ENCODE measurements at places on chromosomes 5 and 9.

DNA sequence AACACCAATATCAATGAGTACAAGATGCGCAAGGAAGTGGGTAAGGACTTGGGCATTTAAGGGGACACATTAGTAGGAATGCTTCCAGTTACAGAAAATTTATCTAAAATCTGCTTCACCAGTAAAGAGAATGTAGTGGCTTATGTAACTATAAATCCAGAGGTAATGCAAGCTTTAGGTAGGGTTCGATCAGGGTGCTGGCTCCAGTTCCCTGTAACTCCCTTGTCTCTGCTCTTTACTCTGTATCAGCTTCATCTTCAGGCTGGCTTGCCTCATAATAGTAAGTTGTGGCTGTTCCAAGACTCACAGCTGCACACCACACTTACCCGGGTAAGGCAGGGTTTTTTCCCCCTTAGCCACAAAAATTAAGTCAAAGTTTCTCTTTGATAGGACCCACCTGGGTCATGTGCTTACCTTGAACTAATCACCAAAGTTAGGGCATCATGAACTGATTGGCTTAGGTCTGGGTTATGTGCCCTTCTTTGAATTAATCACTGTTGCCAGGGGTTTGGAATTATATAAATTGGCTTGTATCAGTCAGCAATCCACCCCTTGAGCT, 35.5 kb downstream of the ARHGEF37 start:
- no peak for DNase-seq

DNA sequence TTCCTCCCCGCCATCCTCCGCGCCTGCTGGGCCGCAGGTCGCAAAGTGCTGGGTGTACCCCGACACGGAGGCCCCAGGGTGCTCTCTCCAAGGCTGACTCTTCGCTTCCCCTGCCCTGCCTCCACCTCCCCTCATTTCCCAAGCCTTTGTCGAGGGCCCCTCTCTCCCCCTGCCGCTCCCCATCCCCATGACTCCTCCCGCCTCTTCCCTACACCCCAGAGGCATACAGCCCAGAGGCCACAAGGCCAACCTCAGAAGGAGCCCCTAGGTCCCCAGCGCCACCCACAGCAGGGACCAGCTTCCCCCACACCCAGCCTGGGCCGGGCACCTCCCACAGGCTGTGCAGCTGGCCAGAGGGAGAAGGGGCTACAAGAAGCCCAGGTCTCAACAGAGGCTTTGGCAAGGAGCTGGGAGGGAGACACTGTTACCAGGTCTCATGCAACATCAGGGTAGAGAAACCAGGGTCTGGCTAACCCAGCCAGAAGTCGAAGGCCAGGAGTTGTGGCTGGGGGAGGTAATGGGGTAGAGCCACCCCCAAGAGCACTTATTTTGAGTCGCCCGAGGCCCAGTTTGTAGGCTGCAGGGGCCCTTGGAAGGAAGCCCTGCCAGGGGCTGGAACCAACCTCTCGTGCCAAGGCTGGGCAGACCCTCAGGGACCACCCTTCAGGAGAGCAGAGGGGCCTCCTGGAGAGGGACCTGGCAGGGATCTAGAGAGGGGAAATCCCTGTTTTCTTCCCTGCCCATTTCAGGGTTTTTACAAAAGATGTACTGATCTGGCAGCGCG, 24.5 kb upstream of the SARDH start:
- DNase-seq: no peak

DNA sequence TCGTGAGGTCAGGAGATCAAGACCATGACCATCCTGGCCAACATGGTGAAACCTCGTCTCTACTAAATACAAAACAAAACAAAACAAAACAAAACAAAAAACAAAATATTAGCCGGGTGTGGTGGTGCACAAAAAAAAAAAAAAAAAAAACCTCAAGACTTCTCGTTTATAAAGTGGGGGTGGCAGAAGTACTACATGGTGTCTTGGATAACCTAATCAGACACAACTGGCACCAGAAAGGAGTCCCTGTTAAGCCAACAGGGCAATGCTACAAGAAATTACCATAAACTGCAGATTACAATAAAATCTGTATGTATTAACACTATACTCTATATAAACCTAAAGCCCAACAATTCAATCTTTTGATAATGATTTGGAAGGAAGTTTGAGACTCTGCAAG, 50.0 kb downstream of the SERINC5 start:
- no peak for DNase-seq

DNA sequence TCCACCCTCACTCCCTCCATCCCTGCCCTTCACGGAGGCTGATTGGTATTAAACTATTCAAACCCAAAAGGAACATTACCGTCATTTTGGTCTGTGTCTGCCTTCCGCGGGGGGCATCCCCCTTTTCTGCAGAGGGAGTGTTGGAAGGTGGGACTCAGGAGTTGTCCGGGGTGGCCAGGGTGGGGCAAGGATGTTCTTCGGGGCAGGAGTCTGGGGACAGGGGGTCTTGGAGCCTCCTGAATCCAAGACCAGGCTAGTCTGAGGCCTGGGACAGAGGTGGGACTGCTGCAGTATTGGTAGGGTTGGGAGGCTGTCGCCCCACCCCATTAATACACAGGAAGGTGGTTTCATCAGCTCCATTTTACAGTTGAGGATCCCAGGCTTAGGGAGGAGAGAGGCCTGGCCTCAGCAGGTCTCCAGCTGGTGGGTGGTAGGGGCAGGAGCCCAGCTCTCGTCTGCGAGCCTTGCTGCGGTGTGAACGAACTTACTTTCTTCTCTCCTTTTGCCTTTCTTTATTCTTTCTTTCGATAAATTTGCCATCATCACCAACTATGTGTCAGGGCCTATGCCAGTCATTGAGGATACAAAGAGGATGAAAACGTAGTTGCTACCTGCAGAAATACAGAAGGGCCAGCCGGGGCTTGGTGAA, 33.8 kb downstream of the DAB2IP start:
- no peak for DNase-seq

DNA sequence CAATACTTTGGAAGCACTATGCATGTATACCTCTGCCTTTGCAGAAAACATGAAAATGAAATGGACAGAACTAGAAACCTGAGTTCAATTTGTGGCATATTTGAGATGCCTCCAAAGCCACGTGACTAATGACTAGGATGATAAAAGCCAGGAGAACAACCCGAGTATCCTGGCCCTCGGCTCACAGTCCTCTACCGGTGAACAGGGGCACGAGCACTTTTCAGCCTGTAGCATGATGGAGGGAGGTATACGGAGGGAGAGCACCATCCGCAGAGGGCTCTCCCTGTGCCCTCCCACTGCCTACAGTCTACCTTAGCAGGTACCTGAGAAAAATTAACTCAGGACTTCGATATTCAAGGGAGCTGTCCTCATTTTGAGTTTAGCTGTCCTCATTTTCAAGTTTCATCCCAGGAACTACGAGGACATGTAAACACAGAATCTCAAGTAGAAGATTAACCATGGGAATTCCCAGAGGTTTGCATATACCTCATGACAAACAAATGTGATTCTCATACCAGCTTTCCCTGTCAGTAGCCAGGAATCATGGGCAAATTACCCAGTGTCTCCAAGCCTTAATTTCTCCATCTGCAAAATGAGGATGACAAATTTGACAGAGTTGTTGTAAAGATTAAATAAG, 249.3 kb downstream of the DNAH5 start:
- DNase-seq: no peak

GRCh38 chr9:37920471-37921167, 16.7 kb upstream of the SLC25A51 start:
- no peak for DNase-seq

DNA sequence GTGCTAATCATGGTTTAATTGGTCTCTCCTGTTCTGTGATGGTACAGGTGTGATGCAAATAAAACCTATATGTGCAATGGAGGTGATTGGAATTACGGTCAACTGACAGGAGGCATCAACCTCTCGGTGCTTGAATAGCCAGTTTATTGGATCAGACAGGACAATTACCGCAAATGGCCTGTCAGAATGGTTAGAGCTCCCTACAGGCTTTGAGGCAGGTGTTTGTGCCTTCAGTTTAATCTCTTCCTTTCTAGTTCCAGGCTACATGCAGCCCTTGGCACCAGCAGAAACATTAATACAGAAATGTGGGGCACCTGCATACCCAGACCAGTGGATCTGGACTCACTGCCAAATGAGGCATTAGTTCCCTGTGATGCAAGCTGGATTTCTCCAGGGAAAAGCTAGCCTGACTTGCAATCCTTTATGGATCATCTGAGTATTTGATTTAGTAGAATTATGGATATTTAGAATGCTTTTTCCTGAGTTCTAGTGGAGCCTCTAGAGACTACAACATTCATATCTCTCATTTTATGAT, 128.6 kb downstream of the MAT2B start:
- DNase-seq: no peak

- no peak for DNase-seq
These were observed 30.5 kb upstream of the DAB2IP start for GRCh38 chr9:121620777-121621449.

DNA sequence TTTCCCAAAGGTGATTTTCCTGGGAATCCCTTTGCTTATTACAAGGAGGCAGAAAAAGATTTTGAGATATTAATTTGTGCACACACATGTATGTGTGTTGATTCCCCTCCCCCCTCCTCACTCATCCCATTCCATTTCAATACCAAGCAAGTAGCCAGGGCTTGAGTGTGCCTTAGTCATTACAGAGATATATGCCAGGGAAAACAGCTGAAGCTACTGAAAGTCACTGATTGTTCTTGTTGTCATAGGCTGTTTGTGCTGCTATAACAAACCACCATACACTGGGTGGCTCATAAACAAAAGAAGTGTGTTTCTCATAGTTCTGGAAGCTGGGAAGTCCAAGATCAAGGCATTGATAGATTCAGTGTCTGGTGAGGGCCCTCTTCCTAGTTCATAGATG, 158.6 kb downstream of the BAAT start:
- DNase-seq: peak; percentile 95

GRCh38 chr9:122477346-122477745, 380 bp downstream of the OR1J1 start:
- no peak for DNase-seq

DNA sequence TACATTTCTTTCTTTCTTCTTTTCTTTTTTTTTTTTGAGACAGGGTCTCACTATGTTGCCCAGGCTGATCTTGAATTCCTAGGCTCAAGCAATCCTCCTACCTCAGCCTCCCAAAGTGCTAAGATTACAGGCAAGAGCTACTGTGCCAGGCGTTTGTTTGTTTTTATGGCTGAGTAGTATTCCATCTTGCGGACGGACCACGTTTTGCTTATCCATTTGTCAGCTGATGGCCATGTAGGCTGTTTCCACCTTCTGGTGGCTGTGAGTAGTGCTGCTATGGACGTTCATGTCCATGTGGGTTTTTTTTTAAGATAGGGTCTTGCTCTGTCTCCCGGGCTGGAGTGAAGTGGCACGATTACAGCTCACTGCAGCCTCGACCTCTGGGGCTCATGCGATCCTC, 2.5 kb downstream of the DOK3 start:
- no peak for DNase-seq

GRCh38 chr5:133749331-133749985, 137.1 kb upstream of the FSTL4 start:
- no peak for DNase-seq

DNA sequence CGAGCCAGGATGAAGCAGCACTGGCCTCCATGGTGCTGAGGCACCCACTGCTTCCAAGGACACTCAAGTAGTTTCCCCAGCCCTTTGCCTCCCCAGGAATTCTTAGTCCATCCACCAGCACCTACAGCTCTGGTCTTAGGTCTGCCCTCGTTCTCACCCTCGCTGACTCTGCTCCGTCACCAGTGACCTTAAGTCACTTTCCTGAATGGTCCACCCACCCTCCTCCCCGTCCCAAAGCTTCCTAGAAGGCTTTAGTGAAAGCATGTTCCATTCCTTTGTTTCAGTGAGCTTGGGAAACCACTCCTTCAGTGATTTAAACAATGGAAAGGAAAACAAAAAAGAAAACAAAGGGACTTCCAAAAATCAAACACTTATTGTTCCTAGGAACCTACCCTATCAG, 54.6 kb upstream of the MAP3K1 start:
- DNase-seq: no peak

DNA sequence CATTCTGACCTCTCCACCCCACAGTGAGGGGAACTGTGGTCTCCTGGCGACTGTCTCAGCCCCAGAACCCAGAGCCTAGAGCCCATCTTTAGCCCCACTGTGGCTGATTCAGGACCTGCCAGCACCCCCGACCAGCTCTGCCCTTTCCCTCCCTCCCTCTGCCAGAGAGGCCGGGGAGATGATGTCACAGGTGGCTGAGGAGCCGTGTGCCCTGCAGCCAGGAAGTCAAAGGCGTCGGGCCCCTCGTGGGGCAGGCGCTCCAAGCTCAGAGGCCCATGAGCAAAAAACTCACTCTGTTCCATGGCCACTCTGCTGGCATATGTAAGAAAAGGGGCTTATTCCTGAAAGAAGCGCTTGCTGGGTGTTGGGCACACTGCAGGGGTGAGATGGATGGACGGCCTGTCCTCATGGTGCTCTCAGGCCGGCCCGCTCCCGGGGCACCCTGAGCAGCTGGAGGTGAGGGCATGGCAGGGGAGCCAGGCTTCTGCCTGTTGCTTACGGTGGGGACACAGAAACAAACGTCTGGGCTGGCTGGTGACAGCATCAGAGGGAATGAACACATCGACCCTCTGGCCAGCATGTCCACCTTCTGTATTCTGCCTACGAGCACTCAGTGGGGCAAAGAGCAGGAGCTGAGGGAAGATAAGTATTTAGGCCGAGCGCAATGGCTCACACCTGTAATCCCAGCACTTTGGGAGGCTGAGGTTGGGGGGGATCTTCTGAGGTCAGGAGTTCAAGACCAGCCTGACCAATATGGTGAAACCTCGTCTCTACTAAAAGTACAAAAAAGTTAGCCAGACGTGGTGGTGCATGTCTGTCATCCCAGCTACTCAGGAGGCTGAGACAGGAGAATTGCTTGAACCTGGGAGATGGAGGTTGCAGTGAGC, 41.1 kb downstream of the LAMC3 start:
- DNase-seq: no peak

DNA sequence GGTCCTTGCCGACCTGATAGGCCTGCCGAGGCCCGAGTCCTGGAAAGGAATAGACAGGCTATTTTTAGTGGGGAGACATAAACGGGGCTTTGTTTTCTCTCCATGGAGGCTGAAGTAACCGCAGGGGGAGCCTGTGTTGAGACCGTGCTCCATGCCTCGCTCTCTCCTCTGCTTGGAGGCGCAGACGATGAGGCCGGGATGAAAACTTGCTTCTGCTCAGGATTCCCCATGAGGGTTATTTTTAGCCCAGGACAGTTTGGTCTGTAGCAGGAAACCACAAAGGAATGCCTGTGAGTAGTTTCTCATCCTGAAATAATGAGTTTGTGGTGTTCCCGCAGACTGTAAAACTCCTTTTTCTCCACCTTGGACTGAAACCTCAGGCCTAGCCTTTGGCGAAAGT, 81.9 kb upstream of the RARS1 start:
- peak; percentile 34 for DNase-seq

DNA sequence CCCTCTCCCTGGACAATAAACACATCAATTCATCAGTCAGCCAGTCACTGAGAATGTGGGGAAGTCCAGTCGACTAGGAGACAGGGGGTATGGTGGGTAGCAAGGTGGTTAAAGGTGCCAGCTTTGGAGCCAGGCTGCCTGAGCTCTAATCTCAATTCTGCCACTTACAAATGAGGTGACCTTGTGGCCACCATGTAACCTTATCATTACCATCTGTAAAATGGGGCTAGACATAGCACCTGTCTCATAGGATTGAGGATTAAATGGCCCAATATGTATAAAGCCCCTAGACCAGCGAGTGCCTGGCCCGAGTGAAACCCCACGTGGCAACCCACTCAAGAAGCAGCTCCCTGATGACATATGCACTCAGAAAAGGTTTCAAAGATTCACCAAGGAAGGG, 73.3 kb upstream of the TBC1D2 start:
- DNase-seq: no peak
